Endothelial cell of umbilical vein (primary cell): ENCODE measurements at places on chromosomes 5 and 9. TPM values are rescaled to one million over a fixed set of nuclear protein-coding genes. Genes with fewer than 3 reads are reported as not detected.

- DNase-seq = peak; percentile 42
Measured at GRCh38 chr9:5425006-5425628, 12.6 kb downstream of the PLGRKT start.

- peak; percentile 66 for DNase-seq
Measured at GRCh38 chr9:137294681-137295237, 7.3 kb downstream of the NRARP start.

GRCh38 chr9:94692601-94693000 is 33.9 kb upstream of the AOPEP start:
- DNase-seq = no peak

DNA sequence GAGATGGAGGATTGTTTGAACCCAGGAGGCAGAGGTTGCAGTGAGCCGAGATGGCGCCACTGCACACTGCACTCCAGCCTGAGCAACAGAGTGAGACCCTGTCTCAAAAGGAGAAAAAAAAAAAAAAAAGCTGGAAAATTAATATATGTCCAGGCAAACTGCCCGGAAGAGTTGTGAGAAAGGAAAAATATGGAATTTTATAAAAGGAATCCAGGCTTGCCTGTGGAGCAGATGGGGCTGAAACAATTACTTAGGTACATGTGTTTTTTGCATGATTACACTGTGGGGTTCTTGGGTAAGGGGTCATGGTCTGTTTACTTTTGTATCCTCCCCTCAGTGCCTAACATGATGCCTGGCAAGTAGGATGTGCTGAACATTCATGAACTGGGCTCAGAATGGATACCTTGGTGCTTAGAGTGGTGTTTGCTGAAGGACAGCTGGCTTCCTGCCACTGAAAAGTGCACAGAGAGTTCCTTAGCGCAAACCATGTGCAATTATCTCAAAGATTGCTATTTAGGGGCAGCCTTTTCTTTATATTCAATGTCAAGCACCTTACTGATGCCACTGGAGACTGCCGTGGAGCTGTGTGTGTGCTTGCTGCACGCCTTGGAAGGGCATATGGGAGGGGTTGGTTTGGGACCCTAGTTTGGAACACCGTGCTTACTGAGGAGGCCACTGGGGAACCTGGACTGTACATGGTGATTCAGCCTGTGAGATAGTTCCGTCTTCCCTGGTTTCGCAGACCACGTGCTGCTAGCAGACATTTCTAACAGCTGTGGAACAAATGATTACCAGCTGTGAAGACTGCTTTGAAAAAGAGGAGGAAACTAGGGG is 78.4 kb downstream of the MAP1B start:
- no peak for DNase-seq

Gene IRGM
- total RNA-seq = not detected in 2 replicates

Gene PLCXD3
- total RNA-seq = not detected in 2 replicates

Gene CENPH
- total RNA-seq = 16.4 and 17.1 TPM in 2 replicates

Gene GPR151
- total RNA-seq = not detected in 2 replicates

Gene PDE4D
- 34.5 and 41.1 TPM in 2 replicates for total RNA-seq
